ENCODE measurements at places on chromosomes 4 and X.
A peak's percentile ranks its signal among the peaks of the same experiment; 100 is the strongest.

GRCh38 chrX:115330498-115331168, 41.1 kb downstream of the LUZP4 start:
- peak; percentile 63 for DNase-seq

- DNase-seq = no peak
These were observed 21.1 kb downstream of the RASL11B start for GRCh38 chr4:52883183-52883621.

DNA sequence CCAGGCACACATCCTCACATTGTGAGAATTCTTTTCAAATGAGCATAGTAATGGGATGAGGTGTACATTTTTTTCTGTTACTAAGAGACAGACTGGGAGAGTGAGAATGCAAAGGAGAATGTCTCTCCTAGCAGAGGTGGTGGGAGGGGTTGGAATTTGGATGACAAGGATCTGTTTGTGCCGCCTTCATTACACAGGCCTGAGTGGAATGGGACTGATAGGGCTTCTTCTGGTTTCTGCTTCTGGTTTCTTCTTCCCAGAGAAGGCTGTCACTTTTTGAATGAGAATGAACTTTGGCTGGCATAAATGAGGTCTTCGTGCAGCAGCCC, 55.4 kb downstream of the C4orf51 start:
- peak; percentile 98 for DNase-seq

DNA sequence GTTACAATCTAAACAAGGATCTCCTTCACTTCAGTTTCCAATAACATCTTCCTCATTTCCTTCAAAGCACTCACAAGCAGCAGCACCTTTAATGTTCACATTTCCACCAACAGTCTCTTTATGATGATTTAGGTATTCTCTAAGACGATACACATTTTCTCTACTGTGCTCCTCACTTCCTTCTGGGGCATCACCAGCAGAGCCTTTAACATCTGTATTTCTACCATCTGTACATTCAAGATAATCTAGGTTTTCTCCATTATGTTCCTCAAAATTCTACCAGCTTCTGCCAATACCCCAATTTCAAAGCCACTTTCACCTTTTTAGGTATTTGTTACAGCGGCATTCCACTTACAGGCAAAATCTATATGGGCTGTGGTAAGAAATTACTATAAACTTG, 80.6 kb downstream of the FBXW7 start:
- no peak for DNase-seq

DNA sequence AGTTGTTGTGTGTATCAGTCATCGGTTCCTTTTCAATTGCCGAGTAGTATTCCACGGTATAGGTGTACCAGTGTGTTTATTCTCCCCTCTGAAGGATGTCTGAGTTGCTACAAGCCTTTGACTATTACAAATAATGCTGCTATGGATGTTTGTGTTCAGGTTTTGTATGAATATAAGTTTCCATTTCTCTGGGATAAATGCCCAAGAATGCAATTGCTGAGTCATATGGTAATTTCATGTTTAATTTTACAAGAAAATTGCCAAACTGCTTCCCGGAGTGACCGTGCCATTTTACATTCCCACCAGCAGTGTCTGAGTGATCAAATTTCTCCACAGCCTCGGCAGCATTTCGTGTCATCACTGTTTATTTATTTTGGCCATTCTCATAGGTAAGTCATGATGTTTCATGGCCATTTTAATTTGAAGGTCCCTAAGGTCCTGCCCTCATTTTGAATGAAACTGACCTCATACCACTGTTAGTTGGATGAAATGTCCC, 73.9 kb downstream of the IRF2 start:
- DNase-seq = peak; percentile 93

All from fibroblast of skin of right biceps (primary cell).